ENCODE measurements at places on chromosomes 2 and 18.

DNA sequence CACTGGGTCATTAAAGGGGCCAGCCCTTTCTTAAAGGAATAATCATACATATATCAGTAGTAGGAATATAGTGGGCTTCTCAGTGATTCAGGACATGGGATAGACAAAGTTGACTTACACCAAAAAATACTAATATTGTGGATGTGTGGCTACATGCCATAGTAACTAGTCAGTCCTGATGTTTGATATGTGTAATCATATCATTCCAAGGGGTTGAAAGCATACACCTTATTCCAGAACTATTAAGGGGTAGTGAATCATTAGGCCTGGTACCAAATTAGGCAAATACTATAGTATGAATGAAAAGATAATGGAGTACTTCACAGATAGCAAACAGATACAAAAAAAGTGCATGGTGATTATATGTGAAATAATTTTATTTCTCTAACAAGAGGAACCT lies 814.9 kb upstream of the NRXN1 start:
- no peak for DNase-seq

DNA sequence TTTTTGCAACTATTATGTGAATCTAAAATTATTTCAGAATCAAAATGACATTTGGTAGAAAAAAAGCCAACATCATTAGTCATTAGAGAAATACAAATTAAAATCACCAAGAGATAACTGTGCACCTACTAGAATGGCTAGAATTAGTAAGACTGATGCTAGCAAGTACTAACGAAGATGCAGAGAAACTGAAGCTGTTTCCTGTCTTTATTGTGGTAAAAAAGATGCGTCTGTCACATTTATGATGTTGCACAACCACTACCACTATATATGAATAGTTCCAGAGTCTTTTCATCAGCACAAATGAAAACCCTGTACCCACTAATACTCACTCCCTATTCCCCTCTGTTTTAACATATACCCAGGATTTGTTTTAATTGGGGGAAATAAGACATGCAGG lies 16.7 kb upstream of the TWIST2 start:
- no peak for DNase-seq

DNA sequence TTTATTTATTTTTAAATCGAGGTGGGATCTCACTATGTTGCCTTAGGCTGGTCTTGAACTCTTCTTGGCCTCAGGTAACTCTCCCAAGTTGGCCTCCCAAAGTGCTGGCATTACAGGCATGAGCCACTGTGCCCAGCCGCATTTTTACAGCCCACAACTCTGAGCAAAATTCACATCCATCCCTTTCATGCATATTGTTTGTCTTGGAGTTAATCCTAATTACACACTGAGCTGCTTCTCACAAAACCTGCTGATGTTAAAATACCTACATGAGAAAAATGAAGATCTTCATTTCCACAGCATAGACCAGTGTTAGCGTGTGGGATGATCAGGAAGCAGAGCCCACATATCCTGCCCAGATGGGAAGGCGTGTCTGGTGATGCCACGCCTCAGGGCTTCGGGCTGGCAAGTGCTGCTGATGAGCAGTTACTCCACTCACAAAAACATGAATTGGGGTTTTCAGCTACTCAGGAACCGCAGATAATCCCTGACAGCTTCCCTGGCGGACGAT lies 14.6 kb downstream of the ITGB1BP1 start:
- no peak for DNase-seq

DNA sequence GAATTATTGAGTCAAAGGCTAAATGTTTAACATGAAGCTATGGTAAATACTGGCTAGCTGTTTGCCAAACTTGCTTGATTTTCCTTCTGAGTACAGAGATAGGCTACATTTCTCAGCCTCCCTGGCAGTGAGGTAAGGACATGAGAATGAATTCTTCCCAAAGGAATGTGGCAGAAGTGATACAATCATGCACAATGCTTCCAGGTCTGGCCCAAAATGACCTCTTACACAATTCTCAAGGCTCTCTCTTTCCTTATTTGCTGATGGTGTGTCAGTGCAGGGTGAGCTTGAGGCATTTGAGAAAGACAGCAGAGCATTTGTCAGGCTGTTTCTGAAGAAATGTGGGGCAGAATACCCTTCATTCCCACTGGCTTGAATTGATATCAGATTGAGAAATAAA lies 95.6 kb upstream of the NABP1 start:
- no peak for DNase-seq

- DNase-seq, result no peak
Observed at GRCh38 chr2:124193706-124194105, 168.6 kb downstream of the CNTNAP5 start.

GRCh38 chr2:54428108-54428831 lies 27.9 kb upstream of the SPTBN1 start:
- DNase-seq, result no peak

- no peak for DNase-seq
Observed at GRCh38 chr2:168345601-168346000, 98.2 kb upstream of the STK39 start.

DNA sequence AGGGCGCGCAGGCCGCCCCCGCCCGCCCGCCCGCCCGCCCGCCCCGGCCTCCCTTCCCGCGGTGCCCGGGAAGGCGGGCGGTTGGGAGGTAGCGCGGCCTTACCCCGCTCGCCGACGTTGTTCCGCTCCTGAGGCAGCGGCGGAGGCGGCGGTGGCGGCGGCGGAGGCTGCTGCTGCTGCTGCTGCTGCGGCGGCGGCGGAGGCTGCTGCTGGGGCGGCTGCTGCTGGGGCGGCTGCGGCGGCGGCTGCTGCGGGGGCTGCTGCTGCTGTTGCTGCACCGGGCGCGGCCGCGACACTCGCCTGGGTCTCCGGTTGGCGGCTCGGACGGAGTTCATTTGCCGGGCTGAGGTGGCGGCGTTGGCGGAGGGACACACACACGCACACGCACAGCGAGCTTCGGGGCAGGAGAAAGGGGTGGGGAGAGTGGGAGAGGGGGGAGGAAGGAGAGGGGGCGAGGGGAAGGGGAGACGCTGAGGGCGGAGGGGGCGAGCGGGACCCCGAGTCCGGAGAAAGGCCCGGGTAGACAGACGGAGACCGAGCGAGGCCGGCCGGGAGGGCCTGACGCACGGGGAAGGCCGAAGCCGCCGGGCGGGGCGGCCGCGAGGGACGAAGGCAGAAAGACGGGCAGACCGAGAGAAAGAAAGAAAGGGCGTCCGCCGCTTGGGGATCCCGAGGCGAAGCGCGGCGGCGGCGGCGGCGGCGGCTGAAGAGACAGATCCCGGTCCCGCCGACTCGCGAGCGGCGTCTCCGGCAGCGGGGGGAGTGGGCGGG lies 727 bp downstream of the FBXO11 start:
- DNase-seq, result peak; percentile 33

GRCh38 chr2:15076668-15077067 lies 444.2 kb downstream of the LRATD1 start:
- DNase-seq, result no peak

GRCh38 chr18:25350489-25351251 lies 1.3 kb downstream of the ZNF521 start:
- no peak for DNase-seq

DNA sequence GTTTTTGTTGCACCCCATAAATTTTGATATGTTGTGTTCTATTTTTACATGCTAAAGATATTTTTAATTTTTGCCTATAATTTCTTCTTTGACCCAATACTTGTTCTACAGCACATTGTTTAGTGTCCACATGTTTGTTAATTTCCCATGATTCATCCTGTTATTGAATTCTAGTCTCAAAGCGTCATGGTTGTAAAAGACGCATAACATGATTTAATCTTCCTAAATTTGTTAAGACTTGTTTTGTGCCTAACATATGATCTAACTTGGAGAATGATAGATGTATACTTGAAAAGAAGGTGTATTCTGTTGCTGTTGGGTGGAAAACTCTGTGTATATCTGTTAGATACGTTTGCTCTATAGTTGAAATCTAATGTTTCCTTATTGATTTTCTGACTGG lies 27.1 kb upstream of the SULT1C3 start:
- DNase-seq, result no peak

DNA sequence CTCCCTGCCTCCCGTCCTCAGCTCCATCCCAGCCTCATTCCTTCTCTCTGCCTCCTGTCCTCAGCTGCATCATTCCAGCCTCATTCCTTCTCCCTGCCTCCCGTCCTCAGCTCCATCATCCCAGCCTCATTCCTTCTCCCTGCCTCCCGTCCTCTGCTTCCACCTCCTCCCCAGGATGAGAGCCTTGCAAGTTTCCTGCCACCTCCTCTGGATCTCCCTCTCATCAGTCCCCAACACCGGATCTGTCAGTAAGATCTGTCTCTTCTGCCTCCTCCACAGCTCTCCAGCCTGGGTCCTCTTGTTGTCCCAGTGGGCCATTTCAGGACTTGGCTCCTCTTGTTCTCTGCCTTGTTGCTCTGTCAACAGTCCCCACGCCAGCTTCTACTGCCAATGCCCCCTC lies 130.9 kb downstream of the NDUFA10 start:
- DNase-seq, result no peak

DNA sequence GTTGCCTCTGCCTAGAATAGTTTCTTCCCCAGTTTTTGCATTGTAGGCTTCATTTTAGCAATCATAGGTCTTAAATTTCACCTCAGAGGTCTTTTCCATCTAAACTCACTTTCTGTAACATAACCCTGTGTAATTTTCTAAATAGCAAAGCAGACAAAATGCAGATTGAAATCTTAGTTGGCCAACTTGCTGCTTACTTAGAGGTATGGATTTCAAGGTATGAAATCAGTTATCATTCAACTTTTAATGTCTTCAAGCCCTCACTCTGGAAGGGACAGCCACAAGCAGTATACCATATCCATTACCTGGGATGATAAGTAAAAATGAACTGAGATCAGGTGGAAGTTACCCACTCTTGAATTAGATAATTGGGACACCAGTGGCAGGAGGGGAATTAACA lies 3.9 kb downstream of the CCDC121 start:
- DNase-seq, result no peak

DNA sequence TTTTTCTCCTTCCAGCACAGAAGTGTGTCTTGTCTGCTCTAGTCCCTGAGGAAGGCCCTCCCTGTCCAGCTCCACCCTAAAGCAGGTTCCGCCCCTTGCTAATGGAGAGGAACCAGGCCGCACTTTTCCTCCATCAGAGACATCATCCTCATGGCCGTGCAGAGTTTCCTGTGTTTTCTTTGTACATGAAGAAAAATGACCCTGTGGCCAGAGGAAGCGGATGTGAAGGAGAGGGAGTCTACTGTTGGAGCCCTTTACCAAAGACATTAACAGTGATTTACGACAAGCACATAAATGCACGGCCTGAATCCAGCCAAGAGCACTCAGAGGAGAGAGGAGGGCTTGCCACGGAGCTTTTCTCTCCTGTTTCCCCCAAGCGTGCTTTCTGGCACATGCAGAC lies 109.5 kb downstream of the RNF144A start:
- DNase-seq, result no peak

DNA sequence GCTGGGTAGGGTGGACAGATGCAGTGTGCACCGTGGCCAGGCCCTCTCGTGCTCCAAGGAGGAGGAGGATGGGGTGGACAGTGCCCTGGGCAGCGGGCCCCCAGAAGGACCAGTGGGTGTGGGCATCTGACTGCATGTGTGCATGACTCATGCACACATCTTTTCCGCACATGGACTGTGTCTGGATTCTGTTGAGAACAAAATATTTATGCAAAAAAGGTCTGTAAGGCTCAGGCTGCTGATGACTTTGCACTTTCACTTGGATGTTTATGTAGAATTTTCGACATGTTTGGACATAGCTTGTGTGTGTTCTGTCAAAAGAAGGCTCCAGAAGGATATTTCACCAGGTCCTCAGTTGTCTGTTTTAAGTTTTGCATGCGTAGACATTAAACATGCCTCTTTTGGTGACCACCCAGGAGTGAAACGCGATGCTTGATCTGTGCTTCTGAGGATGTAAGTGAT lies 45.6 kb downstream of the MTCL1 start:
- DNase-seq, result no peak

DNA sequence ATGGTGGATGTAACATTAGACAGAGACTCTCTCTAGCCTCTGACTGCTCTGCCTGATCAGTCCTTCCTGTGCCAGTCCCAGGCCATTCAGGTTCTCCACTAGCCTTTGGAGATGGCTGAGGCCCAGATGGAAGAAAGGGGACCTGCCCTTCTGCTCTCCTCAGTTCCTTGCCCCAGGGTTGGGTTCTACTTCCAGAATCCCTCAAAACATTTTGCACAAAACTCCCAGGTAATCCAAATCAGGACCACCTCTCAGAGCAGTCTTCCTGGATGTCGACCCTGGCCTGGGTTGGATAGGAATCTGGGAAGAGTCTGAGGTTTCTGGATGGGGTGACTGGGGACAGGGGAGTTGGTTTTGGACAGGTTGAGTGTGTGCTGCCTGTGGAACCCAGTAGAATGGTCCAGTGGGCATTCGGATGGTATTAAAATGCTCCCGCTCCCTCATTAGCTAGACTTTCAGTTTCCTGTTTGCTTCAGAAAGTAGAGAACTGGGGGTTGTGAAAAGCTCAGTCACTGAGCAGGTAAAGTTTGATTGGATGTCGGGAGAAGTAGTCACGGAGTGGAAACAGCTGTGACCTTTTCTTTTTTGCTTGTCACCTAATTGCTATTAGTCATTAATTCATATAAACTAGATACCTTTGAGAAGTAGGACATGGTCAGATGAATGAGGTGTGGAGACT lies 37.9 kb downstream of the DPYSL5 start:
- DNase-seq, result no peak

GRCh38 chr18:69725009-69725408 lies 222.7 kb downstream of the CD226 start:
- no peak for DNase-seq

DNA sequence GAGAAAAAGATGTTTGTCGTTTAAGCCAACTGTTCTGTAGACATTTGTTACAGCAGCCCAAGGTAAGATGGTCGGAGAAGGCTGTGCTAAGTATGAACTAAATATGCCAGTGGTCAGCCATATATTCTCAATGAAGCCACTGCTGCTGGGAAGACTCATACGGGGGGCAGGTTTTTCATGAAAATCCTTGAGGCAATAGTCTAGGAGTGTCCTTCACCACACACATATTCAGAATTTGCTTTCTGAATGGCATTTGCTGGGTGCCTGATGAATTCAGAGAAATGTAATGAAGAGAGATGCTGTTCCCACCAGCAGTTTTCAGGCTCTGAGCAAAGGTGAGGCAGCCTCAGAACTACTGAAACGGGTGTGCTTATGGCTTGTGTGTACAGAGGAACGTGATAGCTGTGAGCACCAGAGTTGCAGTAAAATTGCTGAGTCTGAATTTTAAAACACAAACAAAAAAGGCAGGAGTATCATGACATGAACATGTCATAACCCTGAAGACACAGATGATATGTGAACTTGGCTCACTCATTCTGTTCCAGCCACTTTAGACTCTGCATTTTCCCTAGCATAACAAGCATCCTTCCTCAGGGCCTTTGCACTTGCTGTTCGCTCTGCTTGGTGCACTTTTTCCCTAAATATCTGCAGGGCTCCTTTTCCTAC lies 21.3 kb upstream of the TCF4 start:
- no peak for DNase-seq

- no peak for DNase-seq
Observed at GRCh38 chr2:59301466-59302402, 1060.6 kb upstream of the FANCL start.

Data from stimulated activated CD8-positive, alpha-beta memory T cell treated with anti-CD3 and anti-CD28 coated beads, Interleukin-7, amount 100 ng/mL, for 24 hours (primary cell).